ENCODE measurements at places on chromosomes 5 and 9.

GRCh38 chr5:106393276-106393675 lies 1277.5 kb downstream of the EFNA5 start:
- DNase-seq, result no peak

DNA sequence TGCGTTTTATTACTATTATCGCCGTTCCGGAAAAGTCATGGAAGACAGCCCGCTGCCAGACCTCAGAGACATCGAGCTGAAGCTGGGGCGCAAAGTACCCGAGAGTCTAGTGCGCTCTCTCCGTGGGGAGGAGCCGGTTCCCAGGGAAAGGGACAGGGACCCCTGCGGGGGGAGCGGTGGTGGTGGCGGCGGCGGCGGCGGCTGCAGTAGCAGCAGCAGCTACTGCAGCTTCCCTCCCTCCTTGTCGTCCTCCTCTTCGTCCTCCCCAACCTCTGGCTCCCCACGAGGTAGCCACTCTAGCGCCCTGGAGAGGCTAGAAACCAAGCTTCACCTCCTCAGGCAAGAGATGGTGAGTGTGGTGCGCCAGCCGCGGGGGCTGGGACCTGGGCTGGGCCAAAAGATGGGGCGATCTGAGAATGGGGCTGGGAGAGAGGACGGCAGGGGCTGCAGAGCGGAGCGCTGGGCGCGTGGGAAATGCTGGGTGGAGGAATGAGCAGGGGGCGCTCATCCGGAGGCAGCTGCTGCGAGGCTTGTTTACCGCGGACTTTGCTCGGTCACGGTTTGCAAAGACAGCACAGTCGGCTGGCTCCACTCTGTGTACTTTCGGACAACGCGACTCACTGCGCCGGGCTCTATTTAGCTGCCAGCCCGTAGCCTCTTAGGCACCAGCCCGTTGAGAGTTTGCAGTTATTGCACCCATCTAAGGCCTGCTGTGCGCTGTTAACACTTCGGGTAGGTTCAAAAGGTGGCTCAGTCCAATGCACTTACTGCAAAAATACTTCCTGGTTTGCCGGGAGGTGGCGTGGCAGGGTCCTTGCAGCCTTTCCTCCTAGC lies 1.1 kb downstream of the LURAP1L start:
- DNase-seq, result peak; percentile 69

DNA sequence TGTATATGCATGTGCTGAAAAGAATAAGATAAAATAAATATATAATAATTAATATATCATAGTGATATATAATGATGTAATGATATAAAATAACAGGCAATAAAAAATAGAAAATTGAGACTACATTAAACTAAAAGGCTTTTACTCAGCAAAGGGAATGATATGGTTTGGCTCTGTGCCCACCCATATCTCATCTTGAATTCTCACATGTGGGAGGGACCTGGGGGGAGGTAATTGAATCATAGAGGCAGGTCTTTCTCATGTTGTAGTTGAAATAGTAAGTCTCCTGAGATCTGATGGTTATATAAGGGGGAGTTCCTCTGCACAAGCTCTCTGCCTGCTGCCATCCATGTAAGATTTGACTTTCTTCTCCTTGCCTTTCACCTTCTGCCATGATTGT lies 1550.9 kb upstream of the CDH6 start:
- DNase-seq, result no peak

GRCh38 chr5:62477801-62478200 lies 65.2 kb downstream of the IPO11 start:
- no peak for DNase-seq

- no peak for DNase-seq
These were observed 1015.1 kb downstream of the TLE4 start for GRCh38 chr9:80586786-80587330.

GRCh38 chr5:111734597-111734996 lies 22.4 kb downstream of the NREP start:
- no peak for DNase-seq

GRCh38 chr9:119044806-119045205 lies 324.4 kb downstream of the BRINP1 start:
- no peak for DNase-seq

GRCh38 chr5:115351356-115352195 lies 55.1 kb upstream of the CCDC112 start:
- DNase-seq, result no peak

GRCh38 chr5:52878656-52879055 lies 90.9 kb downstream of the ITGA1 start:
- no peak for DNase-seq

GRCh38 chr5:6732634-6733410 lies 19.6 kb downstream of the TENT4A start:
- DNase-seq, result no peak

DNA sequence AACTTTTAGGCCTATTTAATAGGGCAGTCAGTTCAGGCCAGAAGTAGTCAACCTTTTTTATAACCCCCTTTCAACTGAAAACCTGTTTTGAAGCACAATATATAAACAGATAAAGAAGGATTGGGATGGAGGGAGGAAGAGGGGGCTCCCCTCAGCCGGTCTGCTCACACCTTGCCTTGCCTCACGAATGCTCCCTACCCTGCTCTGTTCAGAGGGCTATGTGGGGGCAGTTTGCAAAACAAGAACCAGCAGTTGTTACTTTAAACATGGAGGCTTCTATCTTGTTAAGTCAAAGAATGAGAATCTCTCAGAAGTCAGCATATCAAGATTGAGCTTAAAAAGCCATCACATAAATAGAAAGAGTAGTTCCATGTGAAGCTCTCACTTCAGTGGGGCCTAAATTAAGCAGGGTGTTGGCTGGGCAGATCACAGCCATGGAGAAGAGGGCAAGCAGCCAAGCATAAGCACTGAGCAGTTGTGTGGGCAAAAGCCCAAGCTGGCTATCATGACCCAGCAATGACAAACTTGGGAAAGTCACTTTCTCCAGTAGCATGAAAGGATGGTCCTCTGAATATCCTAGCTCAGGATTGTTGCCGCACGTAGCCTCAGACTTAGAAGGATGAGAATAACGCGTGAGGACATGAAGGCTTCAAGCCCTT lies 70.6 kb downstream of the ALDH1A1 start:
- no peak for DNase-seq

GRCh38 chr5:124952566-124952965 lies 206.1 kb upstream of the ZNF608 start:
- peak; percentile 20 for DNase-seq

DNA sequence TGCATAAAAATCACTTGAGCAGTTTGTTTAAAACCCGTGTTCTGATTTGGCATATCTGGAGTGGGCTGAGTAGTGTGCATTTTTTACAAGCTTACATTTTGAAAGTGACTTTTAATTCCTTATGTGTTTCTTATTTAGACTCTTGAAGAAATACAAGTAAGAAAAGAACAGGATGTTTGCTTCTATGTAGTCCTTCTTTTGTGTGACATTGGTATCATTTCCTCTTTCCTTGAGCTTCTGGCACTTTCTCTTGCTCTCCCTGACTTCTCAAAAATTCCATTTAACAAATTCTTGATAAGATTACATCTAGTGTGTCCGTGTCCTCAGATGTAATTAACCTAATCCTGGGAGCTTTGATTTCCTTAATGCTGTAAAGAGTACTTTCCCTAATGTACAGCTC lies 12.5 kb downstream of the GARNL3 start:
- peak; percentile 33 for DNase-seq

GRCh38 chr9:127122176-127123063 lies at the start of gene ANGPTL2:
Gene ANGPTL2, minus strand, starts transcription at chr9:127122635. Its CDS starts 13,904 bp downstream, at chr9:127108731.
- DNase-seq, result peak; percentile 40

DNA sequence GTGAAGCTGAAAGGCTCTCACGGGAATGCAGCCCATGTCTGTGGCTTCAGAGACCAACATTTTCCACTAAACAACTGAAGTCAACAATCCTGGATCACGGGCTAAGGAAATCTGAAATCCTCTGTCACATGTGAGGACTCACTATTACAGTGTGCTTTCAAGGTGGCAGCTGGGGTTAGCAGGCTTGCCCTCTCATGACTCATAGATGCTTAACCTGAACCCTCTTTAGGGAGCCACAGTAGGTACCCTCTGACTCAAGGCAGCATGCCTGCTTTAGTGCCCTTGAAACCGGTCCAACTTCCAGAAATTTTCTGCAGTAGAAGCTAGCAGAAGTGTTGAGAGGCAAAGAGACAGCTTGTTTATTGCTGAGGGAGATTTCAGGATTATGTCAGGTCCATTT lies 232.5 kb downstream of the GABRB2 start:
- no peak for DNase-seq

DNA sequence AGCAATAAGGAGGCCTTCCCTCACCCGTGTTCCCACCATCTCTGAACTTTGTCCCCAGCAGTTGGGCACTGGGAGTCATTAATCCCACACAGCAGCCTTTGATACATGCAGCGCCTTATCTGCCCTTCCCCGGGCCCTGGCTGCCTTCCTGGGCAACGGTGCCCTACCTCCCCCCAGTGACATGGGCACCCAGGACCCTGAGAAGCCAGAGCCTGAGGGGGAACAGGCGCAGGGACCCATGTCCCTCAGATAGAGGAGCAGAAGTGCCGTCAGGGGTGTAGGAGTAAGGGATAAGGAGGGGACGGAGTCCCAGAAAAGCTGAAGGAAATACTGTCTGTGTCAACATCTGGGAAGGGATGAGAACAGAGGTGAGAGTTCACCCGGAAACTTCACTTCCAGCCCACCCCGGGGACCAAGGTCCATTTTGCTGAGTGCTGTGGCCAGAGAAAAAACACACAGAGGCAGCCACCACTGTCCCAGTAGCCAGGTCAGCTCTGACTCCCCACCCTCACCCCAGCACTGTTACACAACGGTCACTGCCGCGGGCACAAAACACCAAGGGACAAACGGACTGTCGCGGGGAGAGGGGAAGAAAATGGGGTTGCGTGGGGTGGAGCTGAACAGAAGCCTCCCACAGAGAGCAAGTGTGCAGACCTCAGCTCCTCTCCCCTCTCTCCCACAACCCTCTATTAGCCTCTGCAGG lies 3.8 kb downstream of the PCDH1 start:
- DNase-seq, result no peak

DNA sequence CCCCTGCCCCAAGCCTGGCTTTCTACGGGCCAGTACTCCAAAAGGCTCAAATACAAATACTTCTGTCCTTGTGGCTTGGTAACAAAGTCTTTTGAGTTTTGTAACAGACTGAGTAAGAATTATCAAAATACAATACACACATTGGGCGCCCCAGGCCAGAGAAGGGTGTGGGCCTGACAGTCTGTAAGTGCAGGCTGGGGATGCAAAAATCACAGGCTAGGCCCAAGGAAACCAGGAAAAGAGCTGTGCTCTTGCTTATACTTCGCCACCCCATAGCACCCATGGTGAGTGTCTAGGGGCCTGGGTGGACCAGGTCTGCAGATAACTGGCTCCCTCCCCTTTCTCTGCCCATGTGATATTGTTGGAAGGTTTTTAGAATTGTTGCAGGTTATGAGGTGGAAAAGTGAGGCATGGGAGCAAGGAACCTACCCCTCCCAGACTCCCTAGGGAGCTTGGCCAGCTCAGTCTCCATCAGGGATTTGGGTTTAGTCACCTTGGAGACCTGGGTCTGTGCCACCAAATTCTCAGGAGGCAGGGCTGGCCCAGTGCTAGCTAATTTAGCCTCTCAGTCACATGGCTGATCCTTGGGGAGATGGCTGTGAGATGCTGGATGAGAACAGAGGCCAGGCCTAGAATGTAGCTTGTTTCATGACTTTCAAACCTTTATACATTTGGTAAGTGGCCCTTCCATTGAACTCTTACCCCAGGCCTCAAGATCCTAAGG lies 72.9 kb downstream of the TARS1 start:
- DNase-seq, result no peak

DNA sequence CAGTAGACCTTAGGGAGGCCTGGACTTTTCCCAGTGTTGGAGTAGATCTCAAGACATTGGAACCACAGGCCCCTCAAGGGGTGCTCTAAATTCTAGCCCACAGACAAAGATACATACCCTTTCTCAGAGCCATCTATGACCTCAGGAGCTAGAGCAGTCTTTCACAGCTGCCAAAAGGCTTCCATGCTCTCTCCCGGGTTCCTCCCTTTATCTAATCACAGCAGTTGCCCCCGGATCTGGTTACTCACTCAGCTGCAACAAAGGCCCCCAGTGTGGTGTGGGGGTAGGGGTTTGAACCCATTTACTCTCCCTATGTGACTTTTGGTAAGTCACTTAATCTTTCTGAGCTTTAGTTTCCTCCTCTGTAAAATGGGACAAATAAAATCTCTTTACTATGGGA lies 27.0 kb downstream of the POU4F3 start:
- no peak for DNase-seq

DNA sequence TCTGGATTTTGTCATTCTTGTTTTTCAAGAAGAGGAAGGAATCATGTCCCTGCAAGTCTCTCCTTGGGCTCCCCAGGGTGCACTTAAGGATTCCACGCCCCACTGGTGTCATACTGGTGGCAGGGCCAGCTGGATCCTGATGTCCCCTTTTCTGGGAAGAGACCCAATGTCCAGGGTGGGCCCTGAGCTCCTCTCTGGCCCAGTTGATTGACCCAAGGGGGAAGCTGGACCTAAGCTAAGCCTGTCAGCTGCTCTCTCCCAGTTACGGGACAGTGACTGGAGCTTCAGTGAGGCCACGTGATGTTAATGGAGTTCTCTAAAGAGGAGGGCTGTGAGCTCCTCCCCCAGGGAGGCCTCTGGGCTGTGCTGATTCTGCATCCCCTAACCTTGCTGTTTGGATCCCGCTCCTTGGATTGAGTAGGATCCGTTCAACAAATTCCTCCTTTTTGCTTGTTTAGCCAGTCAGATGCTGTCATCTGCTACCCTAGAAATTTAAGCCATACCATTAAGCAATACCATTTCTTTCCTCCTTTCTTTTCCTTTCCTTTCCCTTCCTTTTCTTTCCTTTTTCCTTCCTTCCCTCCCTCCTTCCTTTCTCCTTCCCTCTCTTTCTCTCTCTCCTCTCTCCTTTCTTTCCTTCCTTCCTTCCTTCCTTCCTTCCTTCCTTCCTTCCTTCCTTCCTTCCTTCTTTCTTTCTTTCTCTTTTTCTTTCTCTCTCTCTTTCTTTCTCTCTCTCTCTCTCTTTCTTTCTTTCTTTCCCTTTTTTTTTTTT lies 17.2 kb downstream of the NKX2-5 start:
- DNase-seq, result no peak

DNA sequence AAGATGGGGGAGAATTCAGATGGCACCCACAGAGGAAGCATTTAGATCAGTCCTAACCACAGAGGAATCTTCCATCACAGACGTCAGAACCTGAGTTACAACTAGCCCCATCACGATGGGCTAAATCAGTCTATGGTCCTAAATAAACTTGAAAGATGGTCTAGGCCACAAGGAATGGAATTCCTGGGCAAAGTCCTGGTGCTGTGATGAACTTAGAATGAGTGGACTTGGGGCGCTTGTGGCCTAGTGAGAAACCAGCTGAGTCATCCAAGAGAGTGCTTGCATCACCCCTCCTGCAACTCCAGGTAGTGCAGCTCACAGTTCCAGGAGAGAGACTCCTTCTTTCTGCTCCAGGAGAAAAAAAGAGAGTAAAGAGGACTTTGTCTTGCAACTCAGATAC lies 722.9 kb upstream of the RGMB start:
- DNase-seq, result no peak
